ENCODE measurements at places on chromosomes 12 and 14. TPM values are rescaled to one million over a fixed set of nuclear protein-coding genes. Genes with fewer than 3 reads are reported as not detected.
A peak's percentile ranks its signal among the peaks of the same experiment; 100 is the strongest.

HELB gene
- total RNA-seq, result 3.6 TPM

RAN gene
- total RNA-seq, result 910 TPM

TMTC1 gene
- total RNA-seq, result 31.9 TPM

GRCh38 chr14:102999227-102999895 lies 58.0 kb downstream of the CDC42BPB start:
- H3K4me3 ChIP-seq, result no peak overlapping the region
- H3K4me1 ChIP-seq, result peaks cover 3% of the 10 kb centered on the region

GRCh38 chr12:55906056-55906455 lies 21.6 kb downstream of the PYM1 start:
- H3K4me1 ChIP-seq, result peaks cover 2% of the 10 kb centered on the region
- no peak overlapping the region for H3K27ac ChIP-seq
- H3K4me3 ChIP-seq, result no peak overlapping the region
- H3K27me3 ChIP-seq, result no peaks in the 10 kb centered on the region
- DNase-seq, result peak; percentile 76
- H3K36me3 ChIP-seq, result peaks cover 14% of the 10 kb centered on the region

- H3K4me3 ChIP-seq, result no peak overlapping the region
- no peaks in the 10 kb centered on the region for H3K27me3 ChIP-seq
- no peak overlapping the region for H3K27ac ChIP-seq
Measured at GRCh38 chr14:94538070-94538740, 23.0 kb upstream of the SERPINA4 start.

- peaks cover 3% of the 10 kb centered on the region for H3K4me1 ChIP-seq
- H3K27ac ChIP-seq, result no peak overlapping the region
- H3K36me3 ChIP-seq, result no peaks in the 10 kb centered on the region
- H3K27me3 ChIP-seq, result peaks cover 76% of the 10 kb centered on the region
- H3K4me3 ChIP-seq, result peak overlapping the region; percentile 69
Measured at GRCh38 chr14:37594238-37594970, 645 bp downstream of the FOXA1 start.

GRCh38 chr14:71563492-71564153 lies 368.6 kb upstream of the RGS6 start:
- no peaks in the 10 kb centered on the region for H3K4me1 ChIP-seq
- no peak overlapping the region for H3K27ac ChIP-seq
- DNase-seq, result no peak
- no peaks in the 10 kb centered on the region for H3K27me3 ChIP-seq
- H3K4me3 ChIP-seq, result no peak overlapping the region
- H3K36me3 ChIP-seq, result no peaks in the 10 kb centered on the region

Data from IMR-90 (cell line).